ENCODE measurements at places on chromosomes 7 and 10.

DNA sequence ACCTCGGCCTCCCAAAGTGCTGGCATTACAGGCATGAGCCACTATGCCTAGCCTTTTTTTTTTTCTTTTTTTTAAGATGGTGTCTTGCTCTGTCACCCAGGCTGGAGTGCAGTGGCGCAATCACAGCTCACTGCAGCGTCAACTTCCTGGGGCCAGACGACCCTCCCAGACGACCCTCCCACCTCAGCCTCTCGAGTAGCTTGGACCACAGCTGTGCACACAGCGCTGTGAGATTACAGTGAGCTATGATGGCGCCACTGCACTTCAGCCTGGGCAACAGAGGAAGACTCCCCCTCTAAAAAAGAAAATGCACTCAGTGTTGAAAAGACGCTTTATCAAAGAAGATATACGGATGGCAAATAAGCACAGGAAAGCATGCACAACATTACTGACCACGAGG, 16.5 kb upstream of the WIPI2 start:
- DNase-seq, result no peak

- peak; percentile 32 for DNase-seq
Observed at GRCh38 chr10:124040451-124041188, 52.8 kb downstream of the CHST15 start.

GRCh38 chr7:42123716-42124115, 113.3 kb downstream of the GLI3 start:
- DNase-seq, result no peak

DNA sequence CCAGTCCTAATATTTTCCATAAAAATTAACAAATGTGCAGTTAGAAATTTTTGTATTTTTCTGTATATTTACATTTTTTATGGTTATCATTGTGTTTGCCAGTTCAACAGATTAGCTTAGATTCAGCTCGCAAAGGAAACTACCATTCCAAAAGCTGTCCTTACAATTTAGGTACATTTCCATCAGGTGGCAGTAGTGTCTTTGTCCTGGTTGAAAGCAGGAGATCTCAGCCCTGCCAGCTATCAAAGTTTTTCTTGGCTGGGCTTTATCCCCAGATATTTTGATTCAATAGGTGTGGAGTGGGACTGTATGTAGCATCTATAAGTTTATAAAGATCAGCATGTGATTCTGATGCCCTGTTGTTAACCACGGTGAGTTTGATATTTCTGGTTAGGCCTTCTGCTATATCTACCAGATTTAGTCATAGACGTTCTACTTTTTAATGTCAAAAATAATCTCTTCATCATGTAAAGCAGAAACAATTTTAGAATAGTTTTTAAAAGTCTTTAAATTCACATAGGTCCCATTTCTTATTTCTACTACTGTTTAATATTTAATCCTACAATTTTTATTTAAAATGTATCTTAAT, 15.5 kb upstream of the ICA1 start:
- DNase-seq, result no peak

DNA sequence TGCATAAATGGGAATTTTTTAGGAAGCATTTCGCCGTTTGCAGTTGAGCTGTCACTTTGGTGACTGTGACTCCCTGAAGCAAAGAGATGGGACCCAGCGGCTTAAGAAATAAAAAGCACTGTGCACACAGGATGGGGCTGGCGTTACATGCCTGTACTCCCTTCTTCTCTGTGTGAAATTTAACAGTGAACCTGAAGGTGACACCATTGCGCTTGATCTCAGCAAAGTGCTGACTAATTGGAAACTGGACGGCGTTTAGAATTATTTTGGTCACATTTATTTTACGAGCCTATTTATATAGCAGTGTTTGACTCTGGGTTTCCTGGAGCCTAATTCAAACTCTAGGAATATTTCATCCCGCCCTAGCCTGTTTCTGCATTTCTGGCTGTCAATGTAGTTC, 146.2 kb downstream of the PAXIP1 start:
- DNase-seq, result no peak

- no peak for DNase-seq
Observed at GRCh38 chr7:31017032-31017675, 35.0 kb upstream of the ADCYAP1R1 start.

- DNase-seq, result no peak
Observed at GRCh38 chr10:127877699-127878098, 15.0 kb downstream of the CLRN3 start.

DNA sequence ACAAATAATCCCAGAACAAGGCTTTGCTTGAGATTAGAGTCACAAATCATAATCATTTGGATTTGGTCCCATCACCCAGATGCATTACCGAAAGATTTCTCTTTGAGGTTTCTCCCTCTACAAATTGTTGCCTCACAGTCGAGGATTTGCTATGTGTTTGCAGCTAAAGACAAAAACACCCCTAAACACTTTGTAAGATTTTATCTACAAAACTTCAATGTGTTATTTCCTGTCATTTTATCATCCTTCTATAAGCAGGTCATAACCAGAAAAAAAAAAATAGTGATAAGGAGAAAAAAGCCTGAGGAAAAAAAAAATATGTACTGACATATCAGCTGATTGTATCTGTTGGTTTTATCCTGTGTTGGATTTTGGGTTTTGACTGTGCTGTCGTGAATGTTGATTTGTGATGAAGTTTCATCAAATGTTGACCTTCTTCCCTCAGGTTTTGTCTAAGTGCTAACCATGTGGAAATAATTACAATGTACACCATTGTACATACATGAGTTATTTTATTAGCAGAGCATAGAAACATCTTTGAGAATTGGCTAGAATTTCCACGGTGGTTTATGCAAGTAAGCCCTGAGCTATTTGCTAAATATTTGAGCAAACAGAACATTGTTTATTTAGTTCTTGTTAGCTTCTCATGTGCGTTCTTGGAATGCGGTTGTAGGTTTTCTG, 274.4 kb downstream of the NEBL start:
- no peak for DNase-seq

- DNase-seq, result no peak
Observed at GRCh38 chr10:91103384-91104192, 116.9 kb upstream of the PCGF5 start.

GRCh38 chr10:23696476-23696875, 257.6 kb downstream of the OTUD1 start:
- DNase-seq, result no peak

DNA sequence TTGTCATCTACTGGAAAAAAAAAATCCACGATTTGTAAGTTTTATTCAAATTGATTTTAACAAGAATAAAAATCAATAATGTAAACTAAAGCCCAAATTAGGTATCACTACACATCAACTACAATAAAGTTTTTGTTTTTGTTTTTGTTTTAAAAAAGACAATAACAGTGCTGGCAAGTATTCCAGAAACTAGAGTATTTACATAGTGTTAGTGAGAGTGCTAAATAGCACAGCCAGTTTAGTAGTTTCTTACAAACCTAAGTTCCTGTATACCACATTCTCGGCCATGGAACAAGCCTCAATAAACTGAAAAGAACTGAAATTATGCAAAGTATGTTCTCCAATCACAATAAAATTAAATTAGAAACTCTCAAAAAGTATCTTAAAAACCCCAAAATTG, 8.1 kb downstream of the ARHGAP12 start:
- DNase-seq, result no peak

GRCh38 chr10:1120801-1121211, 64.6 kb downstream of the WDR37 start:
- DNase-seq, result no peak

GRCh38 chr10:17409170-17409733, 45.1 kb downstream of the ST8SIA6 start:
- DNase-seq, result no peak

DNA sequence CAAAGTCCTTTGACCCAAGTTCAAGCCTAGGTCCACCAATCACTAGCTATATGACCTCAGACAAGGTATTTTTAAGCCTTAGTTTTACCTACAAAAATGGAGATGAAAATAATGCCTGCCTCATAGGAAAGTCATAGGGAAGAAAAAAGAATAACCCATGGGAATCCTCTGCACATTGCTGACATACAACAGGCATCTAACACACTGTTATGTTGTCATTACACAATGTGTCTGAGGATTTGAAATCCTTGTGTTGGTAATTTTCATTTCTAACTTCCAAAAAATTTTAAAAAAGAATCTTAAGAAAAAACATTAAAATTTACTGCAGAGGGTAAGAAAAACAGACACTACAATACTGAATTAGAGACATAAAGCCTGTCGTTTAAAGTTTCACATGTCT, 5.7 kb downstream of the ANK3 start:
- no peak for DNase-seq

Data from bone marrow (tissue), 2 donors.